ENCODE measurements at places on chromosomes 11 and 22.

DNA sequence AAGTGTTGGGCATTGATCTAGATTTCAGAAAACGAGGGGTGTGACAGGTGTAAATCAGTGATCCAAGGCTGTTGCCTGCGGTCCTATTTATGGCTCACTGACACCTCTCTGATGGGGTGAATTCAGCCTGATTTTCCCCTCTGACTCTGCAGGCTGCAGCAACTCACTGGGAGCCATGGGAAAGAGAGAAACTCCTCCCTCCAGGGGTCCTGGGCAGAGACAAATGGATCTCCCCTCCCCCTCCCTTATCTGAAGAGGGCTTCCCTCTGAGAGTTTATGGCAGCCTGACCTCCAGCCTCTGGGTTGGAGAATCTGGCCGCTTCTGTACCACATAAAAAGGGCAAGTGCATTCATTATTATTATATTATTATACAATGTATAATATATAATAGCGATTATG lies 1.8 kb upstream of the PKNOX2 start:
- no peak for DNase-seq

DNA sequence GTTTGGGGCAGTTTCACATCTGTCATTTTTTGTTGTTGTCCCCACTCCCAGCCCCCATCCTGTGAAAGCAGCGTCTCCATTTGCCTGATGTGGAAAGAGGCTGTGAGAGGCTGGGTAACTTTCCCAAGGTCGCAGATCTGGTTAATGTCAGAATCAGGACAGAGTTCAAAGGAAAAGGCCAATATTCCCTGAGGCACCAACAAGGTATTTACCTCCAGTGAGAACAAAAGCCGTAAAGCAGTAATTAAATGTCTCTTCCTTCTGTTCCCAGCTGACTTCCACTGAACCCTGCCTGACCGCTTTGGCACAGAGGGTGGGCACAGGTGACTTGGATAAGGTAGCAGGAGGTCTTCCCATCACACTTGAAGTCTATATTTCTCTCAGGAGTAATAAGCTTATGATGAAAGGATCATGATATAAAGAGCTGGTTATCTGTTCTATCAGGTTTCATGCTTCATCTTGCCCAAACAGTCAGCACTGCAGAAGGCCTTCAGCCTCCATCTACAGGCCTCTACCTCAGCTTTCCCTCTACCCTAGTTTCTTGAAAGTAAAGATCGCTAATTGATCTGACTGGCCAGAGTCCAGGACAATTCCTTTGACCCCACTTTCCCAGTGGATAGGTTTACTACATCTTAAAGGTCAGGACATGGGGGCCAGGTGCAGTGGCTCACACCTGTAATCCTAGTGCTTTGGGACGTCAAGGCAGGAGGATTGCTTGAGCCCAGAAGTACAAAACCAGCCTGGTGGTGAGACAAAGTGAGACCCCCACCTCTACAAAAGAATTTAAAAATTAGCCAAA lies 9.4 kb downstream of the C11orf91 start:
- DNase-seq, result no peak

DNA sequence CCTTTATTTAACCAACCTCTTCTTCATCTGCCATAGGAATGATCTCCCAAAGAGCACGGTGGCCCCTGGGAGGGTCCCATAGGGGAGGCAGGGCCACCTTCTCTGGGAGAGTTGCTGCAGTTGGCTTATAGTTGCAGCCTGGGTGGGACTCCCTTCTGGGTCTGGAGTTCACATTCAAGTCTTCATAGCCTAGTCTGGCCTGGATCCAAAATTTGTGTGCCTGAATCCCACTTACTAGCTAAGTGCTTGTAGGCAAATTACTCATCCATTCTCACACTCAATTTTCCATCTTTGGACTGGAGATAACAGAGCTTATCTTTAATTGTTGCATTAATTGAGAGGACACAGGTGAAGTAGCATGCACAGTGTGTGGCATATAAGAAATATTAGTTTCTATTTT lies 163.6 kb downstream of the GRIK4 start:
- DNase-seq, result no peak

GRCh38 chr22:23787910-23788309 lies 1.1 kb downstream of the SMARCB1 start:
- no peak for DNase-seq

- DNase-seq, result no peak
Measured at GRCh38 chr22:36015811-36016529, 12.7 kb downstream of the RBFOX2 start.

GRCh38 chr22:46087816-46088277 lies 62.5 kb upstream of the PPARA start:
- no peak for DNase-seq

- DNase-seq, result no peak
Measured at GRCh38 chr11:80281194-80281593, 840.4 kb upstream of the TENM4 start.

GRCh38 chr11:59173080-59173963 lies 1.4 kb downstream of the DTX4 start:
- DNase-seq, result no peak

DNA sequence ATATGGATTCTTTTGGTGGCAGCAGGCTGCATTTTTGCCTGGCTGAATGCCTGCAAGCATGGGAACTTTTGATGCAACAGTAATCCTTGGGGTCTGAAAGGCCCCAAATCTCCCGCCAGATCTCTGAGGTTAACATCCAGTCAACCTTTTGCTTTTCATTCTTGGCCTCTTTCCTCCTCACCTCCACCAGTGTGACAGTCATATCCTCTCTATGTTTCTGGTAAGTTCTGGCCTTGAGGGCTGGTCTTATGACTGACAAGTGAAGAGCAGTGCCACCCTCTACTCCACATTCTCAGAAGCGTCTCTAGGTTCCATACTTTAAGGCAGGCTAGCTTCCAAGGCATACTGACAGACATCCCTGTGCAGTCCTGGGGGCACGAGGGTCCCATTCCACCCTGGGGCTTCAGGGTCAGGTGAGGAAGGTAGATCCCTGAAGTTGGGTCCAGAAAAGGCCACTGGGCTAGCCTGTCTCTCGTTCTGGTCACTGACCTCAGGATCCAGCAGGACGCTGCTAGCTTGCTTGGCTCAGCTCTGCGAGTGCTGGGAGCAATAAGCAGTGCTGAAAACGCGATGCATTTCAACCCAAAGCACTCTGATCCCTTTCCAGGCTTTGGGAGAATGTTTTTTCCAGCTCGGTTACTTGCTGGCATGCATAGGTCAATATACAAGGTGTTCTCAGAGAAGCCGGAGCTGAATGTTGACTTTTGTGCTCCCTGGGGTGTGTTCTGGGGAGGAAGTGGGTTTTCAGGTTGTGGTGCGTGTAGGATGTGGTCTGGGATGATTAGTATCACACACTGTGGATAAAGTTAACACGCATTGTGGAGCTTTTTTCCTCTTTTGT lies 75.2 kb downstream of the PTPRJ start:
- peak; percentile 55 for DNase-seq

DNA sequence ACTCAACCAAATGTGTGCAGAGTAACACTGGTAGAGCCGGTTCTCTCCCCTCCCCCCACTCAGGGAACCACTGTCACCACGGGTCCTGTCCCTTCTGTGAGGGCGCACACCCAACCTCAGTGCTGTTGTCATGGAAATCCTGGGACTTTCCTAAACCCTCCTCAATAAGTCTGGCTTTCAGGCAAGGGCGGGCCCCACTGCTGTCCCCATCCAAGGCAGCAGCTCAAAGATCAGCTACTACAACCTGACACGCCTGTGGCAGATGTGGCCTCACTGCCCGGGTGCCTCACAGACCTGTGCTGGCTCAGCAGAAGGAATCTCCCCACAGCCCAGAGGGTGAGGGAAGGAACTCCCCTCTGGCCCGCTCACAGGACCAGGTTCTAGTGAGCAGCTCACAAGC lies 2.2 kb downstream of the PRODH start:
- no peak for DNase-seq

DNA sequence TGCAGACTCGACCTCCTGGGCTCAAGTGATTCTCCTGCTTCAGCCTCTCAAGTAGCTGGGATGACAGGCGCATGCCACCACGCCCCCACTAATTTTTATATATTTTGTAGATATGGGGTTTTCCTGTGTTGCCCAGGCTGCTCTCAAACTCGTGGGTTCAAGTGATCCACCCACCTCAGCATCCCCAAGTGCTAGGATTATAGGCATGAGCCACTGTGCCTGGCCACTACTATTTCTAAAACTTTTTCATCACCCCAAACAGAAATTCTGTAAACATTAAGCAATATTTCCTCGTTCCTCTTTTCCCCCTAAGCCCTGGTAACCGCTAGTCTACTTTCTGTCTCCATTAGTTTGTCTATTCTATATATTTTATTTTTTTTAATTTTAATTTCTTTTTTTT lies 9.0 kb upstream of the ATG16L2 start:
- no peak for DNase-seq

GRCh38 chr11:11349870-11350337 lies 3.1 kb downstream of the CSNK2A3 start:
- no peak for DNase-seq

- no peak for DNase-seq
Measured at GRCh38 chr11:10667521-10667885, 26.1 kb downstream of the IRAG1 start.

DNA sequence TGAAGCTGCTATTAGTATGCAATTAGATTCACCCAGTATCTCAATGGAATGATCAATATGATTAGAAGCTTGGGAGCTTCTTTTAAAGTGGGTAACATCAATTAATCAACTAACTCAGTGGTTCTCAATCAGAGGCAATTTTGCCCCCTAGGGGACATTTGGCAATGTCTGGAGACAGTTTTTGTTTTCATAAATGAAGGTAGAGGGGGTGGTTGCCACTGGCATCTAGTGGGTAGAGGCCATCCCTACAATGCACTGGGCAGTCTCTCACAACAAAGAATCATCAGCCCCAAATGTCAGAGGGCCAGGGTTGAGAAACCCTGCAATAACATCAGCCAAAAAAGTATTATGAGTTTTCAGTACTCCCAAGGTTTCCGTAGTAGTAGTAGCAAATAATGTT lies 5.9 kb upstream of the AMOTL1 start:
- no peak for DNase-seq

DNA sequence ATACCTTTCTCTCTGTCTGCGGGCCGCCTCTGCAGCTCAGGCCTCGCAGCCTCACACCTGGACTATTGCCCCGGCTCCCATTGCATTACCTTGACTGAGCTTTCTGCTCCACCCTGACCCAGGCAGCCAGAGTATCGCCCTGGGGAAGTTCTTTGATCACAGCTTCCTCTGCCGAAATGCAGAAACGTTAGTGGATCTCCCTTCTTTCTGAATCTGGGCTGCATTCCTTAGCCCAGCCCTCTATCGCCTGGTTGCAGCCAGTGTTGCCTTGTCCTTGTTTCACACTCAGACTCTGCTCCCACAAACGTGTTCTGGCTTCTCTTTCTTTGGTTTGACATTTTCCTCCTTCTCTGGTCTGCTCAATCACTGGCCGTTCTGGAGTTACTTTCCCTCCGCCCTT lies 195.7 kb downstream of the ADAMTS15 start:
- no peak for DNase-seq

- DNase-seq, result no peak
Measured at GRCh38 chr11:66676282-66676919, 1.3 kb downstream of the RBM4B start.

DNA sequence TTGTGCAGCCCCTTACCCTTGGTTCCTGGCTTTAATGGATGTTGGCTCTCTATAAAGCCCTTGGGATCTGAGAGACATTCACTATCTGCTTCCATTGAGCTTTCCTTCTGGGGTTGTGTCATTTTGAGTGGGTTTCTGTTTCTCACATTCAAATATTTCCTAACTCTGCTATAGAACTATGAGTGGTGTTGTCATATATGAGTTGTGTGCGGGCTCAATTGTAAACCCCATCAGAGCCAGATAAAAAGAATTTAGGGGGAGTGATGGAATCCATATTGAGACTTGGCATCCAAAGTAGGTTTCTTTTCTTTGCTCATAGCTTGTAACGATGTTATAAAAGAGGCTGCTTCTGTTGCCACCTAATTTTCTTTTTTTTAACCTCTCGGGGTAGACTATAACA lies 41.8 kb upstream of the SPON1 start:
- DNase-seq, result no peak

DNA sequence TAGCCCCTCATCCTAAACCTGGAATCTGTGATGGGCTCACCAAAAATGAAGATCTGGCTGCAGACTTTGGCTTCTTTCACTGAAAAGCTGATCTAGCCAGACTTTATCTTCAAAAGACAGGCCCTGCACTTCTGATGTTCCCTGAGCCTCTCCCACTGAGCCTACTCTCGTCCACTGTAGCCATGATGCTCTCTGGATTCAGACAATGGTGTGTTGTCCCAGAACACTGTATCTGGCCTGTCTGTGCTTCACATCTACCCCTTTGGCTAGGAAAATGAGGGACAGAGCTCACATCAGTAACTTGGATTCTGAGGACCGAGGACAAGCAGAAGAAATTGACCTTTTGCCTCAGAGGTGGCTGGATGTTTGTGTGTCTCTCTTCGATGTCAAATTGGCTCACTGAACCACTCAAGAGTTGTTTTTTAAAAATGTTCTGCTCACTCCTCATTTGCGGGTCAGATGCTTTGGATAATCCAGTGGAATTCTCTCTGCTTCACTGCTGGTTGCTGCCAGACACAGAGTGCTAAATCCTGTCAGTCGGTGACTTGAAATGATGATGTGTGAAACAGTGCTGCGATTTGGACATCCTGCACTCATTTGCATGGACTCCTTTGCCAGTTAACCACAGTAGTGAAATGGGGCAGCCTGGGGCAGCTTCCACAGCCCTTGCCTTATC lies 67.5 kb downstream of the ARFGAP2 start:
- no peak for DNase-seq

DNA sequence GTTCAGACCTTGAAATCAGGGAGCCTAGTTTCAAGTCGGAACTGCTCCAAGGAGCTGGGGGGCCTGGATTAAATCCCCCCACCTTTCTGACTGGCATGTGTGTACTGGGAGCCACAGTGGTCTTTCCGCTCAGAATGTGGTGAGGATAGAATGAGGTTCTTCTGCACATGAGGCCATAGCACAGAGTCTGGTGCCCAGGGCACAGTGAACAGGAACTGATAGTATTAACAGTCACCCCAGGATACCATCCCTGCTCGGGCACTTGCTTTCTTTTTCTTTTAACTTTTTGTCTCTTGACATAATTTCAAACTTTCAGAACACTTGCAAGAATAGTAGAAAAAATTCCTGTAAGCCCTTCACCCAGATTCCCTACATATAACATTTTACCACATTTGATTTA lies 28.8 kb downstream of the LMO1 start:
- no peak for DNase-seq

DNA sequence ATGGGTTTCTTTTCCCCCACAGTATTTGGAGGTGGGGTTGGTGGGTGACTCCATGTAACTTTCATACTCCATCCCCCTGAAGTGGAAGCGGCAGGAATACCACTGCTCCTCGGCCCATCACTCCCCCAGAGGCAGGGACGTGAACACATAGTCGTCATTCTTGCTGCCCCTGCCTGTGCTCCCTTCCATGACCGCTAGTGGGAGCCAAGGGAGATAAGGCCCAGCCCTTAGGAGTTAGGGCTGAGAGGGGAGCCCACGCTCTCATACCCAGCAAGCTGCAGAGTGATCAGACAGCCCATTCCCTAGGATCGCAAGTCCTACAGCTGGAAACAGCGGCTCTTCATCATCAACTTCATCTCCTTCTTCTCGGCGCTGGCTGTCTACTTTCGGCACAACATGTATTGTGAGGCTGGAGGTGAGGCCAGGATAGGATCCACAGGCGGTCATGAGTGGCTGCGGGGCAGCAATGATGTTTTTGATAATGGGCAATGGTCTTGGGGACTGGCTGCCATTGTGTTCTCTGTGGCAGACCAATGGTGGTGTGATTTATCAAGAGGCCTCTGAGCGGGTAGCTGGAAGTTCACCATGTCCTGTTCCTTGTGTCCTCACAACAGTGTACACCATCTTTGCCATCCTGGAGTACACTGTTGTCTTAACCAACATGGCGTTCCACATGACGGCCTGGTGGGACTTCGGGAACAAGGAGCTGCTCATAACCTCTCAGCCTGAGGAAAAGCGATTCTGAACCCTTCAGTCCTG lies 15.9 kb downstream of the RHOG start:
- DNase-seq, result peak; percentile 84

All from activated naive CD4-positive, alpha-beta T cell treated with Interleukin-2 at 50 U/mL for 16 hours (primary cell).